ENCODE measurements at places on chromosomes 11 and 22. TPM values are rescaled to one million over a fixed set of nuclear protein-coding genes. Genes with fewer than 3 reads are reported as not detected.

DNA sequence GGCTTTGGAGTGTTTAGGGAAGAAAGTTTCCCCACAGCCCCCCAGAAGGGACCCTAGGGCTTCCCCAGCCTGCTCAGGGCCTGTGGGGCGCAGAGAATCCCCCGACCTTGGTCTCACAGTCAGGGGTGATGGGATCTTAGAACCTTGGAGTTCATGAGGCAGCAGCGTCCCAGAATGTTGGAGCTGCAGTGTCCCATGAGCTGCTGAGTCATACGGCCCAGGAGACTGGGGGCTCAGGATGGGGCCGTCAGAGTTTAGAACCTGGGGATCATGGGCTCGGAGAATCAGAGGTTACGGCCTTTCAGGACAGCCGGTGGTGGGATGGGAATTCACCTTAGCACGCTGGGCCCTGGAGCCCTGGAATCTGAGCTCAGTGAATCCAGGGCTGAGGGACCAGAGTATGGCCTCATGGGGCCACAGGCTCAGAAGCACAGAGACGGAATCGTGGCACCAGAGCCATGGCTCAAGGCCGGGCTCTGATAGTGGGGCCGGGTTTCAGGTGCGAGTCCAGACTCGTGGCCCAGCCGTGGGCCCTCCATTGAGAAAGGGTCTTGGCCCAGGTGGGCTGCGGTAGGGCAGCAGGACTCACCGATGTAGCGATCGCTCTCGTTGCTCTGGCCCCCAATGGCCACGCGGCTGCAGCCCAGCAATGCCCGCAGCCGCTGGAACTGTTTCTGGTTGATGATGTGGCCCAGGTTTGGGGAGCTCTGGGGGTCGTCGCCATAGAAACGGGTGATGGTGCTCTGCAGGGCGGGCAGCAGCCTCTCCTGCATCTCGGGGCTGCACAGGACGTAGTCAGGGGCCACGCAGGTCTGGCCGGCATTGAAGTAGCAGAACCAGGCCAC lies 9.5 kb downstream of the ALDH3B2 start:
- H3K27ac ChIP-seq, result no peak overlapping the region
- H3K36me3 ChIP-seq, result no peaks in the 10 kb centered on the region
- no peaks in the 10 kb centered on the region for H3K4me1 ChIP-seq
- H3K4me3 ChIP-seq, result no peak overlapping the region
- no peak for DNase-seq

- H3K4me1 ChIP-seq, result peaks cover 2% of the 10 kb centered on the region
- peaks cover 14% of the 10 kb centered on the region for H3K27me3 ChIP-seq
- no peak overlapping the region for H3K4me3 ChIP-seq
- no peak for DNase-seq
Measured at GRCh38 chr22:45105281-45105702, 58.4 kb upstream of the NUP50 start.

- no peak overlapping the region for H3K27ac ChIP-seq
- no peaks in the 10 kb centered on the region for H3K27me3 ChIP-seq
- H3K4me3 ChIP-seq, result no peak overlapping the region
- peaks cover 32% of the 10 kb centered on the region for H3K36me3 ChIP-seq
Measured at GRCh38 chr11:68889948-68890446, 13.6 kb downstream of the MRPL21 start.

DNA sequence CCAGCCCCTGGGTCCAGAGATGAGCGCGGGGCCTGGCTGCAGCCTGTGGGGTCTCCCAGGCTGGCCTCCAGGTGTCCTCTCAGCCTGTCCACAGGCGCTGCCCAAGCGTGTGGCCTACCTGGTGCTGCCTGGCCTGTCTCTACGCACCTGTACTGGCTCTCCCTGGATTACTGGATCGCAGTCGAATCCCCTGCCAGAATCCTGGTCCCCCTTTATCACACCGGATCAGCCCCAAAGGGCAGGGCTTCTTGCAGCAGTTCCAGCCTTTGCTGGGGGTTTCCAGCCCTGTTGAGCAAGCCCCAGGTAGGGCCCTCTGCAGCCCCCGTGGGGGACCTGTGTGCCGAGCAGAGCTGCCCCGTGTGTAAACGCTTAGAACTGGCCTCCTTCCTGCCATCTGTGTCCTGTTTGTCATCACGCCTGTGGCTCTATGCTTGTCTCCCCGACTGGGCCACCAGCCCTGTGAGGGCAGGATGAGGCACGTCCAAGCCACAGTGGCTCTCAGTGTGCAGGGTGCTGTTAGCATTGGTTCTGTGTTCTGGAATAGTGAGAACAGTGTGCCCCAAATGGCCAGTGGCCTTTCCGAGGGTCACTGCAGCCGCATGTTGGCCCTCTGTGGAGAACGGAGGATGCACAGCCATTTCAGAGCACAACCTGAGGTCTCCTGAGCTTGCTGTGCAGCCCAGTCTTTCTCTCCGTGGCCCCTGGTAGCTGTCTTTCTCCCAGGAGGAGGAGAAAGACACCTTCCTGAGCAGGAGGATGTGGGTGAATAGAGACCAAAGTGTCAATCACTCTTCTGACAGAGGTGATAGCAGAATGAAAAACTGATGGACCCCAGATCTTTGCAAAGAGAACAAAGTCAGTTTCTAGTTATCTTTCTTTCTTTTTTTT lies 13.9 kb upstream of the TXNRD2 start:
- no peak for DNase-seq
- peaks cover 7% of the 10 kb centered on the region for H3K4me1 ChIP-seq
- peak overlapping the region; percentile 48 for H3K27ac ChIP-seq
- H3K36me3 ChIP-seq, result peaks cover 10% of the 10 kb centered on the region
- H3K4me3 ChIP-seq, result no peak overlapping the region

- DNase-seq, result no peak
- no peak overlapping the region for H3K27ac ChIP-seq
- no peaks in the 10 kb centered on the region for H3K36me3 ChIP-seq
Measured at GRCh38 chr11:70952191-70952590, 300.2 kb downstream of the SHANK2 start.

GRCh38 chr11:33697997-33698396 lies 2.6 kb downstream of the C11orf91 start:
- no peak overlapping the region for H3K27ac ChIP-seq
- peaks cover 26% of the 10 kb centered on the region for H3K27me3 ChIP-seq
- H3K4me1 ChIP-seq, result peaks cover 20% of the 10 kb centered on the region

DNA sequence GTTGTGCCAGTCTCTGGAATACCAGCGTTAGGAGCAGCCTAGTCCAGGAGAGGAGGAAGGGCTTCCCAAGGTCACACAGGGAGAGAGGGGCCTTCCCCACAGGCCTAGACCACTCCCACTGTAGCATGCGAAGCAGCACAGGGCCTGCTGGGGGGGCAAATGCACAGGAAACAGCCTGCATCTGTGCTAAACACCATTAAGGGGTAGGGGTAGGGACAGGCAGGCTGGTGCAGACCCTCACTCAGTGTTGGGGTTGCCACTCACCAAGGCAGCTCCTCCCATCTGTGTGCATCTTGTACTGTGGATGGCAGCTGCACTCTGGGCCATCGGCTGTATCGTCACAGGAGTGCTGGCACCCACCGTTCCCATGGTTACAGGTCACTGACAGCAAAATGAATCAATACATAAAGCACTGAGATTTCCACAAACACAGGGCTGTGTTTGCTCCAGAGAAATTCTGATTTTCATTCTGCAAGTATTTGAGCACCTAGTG lies 24.9 kb downstream of the SCUBE2 start:
- DNase-seq, result no peak
- H3K4me3 ChIP-seq, result no peak overlapping the region
- H3K4me1 ChIP-seq, result peaks cover 3% of the 10 kb centered on the region
- no peak overlapping the region for H3K27ac ChIP-seq
- H3K27me3 ChIP-seq, result peaks cover 14% of the 10 kb centered on the region

The IFITM10 gene
- 0.14 TPM for total RNA-seq

The CENPM gene
- 86.9 TPM for total RNA-seq

The GUCY1A2 gene
- total RNA-seq, result not detected

The TMEM121B gene
- total RNA-seq, result 0.17 TPM

The CSNK2A3 gene
- total RNA-seq, result 1.1 TPM

The OR51B4 gene
- total RNA-seq, result not detected
